Fibroblast of villous mesenchyme (primary cell): ENCODE measurements at places on chromosomes 6 and 20. TPM values are rescaled to one million over a fixed set of nuclear protein-coding genes. Genes with fewer than 3 reads are reported as not detected.

- DNase-seq: no peak
These were observed 154.5 kb downstream of the MOXD1 start for GRCh38 chr6:132246632-132247270.

Gene POM121L2
- not detected in 2 replicates for total RNA-seq

- DNase-seq: peak; percentile 37
These were observed 183.4 kb downstream of the ADGRG6 start for GRCh38 chr6:142485256-142485655.

DNA sequence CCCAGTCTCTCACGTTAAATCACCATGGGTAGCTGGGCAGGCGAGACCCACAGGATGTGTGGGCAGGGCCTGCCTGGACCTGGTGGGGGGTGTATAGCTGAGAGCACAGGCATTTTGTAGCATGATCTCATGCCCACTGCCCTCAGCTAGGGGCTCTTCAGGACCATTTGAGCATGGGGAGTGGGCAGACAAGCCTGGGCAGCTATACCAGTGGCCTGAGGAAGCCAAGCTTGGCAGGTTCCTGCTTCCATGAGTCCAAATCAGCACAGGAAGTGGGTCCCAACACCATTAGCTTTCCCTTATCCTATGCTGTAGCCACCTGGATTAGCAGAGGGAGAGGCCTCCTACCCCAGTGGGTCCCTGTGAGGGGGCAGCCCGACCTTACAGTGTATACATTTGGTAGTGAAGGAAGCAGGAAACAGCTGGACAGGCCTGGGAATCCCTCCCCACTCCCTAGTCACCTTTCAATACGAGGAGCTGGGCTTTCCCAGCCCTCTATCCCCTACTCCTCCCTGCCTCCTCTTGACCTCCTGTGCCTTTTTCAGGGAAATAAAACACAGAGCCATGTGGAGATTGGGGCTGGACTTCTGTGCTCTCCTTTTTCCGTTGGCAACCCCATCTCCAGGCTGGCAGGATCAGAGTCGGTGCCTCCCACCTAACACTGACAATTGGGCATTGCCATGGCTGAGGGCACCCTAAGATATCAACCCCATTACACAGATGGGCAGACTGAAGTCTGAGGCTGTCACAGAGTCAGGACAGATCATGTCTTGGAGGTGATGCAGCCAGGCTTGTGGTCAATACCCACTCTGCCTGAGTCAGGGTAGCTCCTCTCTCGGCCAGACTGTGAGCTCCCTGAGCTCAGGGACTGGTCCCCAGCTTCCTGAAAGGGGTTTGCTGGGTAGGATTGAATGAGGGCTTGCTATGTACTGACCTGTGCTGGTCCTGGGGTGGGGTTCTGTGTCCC is 59.8 kb downstream of the MRPL14 start:
- DNase-seq: peak; percentile 73

DNA sequence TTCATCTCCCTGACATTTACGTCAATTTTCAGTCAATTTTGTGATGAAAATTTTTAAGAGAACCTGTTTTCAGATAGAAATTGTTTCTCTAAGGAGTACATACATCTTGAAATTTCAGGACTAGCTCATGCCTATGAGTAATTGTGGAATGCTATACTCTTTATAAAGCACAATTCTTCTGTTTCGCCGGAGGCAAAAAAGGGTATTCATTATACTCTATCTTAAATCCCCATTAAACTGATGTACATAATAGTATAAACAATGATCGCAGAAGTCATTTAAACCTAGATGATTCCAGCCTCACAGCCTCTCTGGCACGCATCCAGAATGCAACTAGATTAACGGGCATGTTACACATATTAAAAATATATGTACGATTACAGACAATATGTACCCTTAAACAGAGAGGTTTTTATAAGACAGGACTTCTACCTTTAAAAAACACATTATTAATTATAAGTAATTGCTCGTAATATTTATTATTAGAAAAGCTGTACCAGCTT is 62.6 kb downstream of the NRSN1 start:
- no peak for DNase-seq

DNA sequence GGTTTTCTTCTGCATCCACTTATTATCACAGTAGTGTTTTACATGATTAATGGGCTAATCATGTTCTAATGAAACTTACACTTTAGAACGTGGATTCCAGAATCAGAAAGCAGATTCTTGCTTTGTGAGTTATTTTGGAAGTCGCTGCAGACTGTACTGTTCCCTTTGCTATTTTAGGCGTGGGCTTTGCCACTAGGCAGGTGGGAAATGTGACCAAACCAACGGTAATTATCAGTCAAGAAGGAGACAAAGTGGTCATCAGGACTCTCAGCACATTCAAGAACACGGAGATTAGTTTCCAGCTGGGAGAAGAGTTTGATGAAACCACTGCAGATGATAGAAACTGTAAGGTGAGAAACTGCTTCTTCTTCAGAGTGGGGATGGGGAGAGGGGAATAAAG is 598 bp downstream of the FABP7 start:
- no peak for DNase-seq

DNA sequence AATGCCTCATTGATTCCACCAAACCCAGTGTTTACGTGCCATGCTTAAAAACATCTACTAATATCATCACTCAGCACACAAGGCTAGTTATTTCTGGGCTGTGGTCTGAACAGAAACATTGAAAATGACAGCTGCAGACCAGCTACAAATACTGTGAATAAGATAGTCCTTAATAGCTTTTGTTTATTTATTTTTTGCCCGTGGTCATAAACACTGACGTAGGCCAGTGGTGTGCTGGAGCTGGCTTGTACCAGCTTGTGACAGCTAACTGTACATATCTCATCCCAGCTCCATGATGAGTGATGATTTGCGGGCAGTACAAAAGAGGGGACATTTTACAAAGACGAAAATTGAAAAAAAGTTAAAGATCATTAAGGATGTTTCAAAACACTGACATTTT is 1057.0 kb downstream of the EPHA7 start:
- DNase-seq: peak; percentile 45

- peak; percentile 95 for DNase-seq
These were observed 3.4 kb upstream of the SYS1 start for GRCh38 chr20:45359406-45360148.

DNA sequence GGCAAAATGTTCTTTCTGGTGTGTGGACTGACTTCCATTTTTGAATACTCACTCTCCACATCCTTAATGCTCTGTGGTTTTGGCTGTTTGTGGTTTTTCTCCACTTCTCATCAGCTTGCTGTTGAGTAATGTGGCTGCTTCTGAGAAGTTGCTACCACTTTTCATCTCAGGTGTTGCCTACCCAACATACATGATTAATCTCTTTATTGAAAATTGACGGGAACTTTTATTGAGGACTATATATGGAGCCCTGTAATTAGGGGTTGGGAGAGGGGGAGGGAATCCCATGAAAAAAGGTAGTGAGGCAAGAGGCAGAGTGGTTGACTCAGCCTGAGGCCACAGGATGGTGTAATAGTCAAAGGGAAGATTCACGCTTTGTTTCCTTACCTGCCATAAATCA is 17.6 kb downstream of the IL22RA2 start:
- DNase-seq: peak; percentile 18

GRCh38 chr20:10935658-10936402 is 262.0 kb upstream of the JAG1 start:
- DNase-seq: peak; percentile 19

GRCh38 chr20:53631909-53632662 is 38.4 kb upstream of the ZNF217 start:
- DNase-seq: no peak

GRCh38 chr6:2750832-2751231 is at the start of gene MYLK4:
TSS of gene MYLK4 (minus strand) at chr6:2750922. CDS start at chr6:2749294, 1,628 bp downstream.
- no peak for DNase-seq

DNA sequence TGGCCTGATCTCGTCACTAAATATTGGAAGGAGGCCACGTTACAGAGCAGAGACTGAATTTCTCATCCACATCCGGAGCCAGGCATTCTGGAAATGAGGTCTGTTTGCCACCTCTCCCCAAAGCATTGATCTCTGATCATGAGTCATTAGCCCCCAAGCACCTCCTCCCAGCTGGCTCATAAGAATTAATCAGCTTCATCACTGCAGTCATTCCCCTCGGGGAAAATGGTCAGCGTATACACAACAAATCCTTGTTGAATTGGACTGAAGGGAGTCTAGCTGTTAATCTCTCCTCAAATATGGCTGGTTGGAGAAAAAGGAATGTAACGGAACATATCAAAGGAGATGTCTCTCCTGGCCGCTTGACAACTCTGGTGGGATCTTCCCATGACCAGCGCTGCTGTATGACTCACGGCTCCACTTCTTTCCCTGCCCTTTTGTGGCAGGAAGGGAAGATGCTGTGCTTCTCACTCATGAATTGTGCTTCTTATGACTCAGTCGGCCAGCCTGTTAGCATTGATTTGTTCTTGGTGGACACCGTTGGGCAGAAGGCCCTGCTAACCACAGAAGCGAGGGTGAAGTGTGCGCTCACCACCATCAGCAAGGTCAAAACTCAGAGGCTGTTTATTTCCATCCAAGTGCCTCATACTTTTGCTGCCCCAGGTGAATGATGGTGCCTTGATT is 76.7 kb downstream of the RNF182 start:
- peak; percentile 90 for DNase-seq

DNA sequence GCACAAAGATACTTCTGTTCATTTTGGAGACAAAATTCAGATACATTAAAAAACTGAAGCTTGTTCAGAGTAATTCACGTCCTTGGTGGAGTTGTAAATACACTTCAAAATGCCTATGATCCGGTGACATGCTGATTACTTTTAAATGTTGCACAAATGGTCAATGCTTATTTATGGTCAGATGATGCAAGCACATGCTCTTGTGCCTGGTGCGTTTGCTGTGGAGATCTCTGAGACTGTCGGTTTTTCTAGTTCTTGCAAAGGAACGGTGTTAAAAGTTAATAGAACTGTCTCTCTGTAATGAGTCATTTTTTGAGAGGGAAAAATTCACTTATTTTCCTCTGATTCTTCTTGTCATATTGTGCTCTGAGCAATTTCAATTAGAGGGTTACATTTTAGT is 45.2 kb upstream of the EDN3 start:
- no peak for DNase-seq

Gene NKX2-4
- not detected in 2 replicates for total RNA-seq

DNA sequence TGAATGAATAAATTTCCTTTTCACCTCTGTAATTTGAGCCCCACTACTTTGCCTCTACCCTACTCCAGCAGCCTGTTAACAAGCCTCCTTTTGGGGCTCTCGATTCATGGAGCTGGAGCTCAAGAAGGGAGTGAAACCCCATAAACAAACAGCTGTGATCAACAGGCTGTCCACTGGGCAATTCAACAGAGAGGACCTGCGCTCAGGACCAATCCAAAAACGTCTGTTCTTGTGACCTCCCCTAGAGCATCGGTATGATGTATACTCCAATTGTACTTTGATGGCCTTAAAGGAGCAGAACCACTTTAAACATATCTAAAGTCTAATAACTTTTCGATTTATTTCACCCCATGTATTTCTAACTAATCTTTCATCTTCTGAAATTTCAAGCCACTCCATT is 37.4 kb downstream of the HIVEP2 start:
- DNase-seq: no peak

Gene SIRPB2
- total RNA-seq: not detected in 2 replicates

Gene GGTLC1
- not detected in 2 replicates for total RNA-seq

Gene NRSN1
- not detected in 2 replicates for total RNA-seq

- no peak for DNase-seq
These were observed 8.3 kb downstream of the FAM110A start for GRCh38 chr20:841568-842546.

Gene ZNF391
- total RNA-seq: 0.32 and 0.43 TPM in 2 replicates

DNA sequence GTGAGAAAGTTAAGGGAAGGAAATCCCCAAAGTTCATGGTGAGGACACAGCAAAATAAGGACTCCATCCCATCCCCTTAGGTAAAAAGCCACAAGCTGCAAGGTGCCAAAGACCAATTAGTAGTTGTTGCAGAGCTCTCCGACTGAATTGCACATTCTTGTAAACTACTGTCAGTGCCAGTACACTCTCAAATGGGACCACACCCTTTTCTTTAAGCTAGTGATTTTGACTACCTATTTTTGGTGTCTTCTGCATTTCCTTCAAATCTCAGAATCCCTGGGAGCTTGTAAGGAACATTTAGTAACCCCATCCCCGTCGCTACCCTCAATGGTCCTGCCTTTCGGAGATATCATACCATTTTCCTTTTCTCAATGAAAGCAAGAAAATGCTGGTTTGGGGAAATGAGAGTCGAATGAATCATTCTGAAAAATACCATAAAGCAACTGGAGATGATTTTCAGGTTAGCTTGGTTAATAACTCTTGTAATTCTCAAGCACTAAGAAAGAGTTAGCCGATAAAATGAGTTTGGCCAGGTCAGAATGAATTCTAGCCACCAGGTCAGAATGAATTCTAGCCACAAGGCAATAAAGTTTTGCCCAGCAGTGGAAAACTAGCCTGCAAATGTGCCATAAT is 5.2 kb upstream of the HMGN3 start:
- DNase-seq: no peak

DNA sequence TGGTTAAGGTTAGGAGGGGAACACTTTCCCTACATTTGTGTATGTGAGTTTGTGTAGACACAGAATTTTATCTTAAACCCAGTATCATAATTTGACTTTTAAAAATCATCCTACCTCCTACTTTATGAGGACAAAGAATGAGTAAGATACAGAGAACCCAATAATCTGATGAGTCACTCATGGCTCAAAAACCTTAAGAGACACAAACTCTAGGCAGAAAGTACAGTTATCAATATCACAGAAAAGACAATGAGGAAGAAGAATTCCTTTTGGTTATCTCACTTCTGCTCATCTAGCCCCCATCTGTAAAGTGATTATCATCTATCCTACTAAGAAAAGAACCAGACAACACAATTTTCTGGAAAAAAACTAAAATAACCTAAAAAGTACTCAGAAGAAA is 87.7 kb downstream of the EPB41L2 start:
- DNase-seq: no peak

Gene PMEPA1
- 0.86 and 2.9 TPM in 2 replicates for total RNA-seq

GRCh38 chr20:9442858-9443257 is 71.5 kb upstream of the LAMP5 start:
- no peak for DNase-seq

Gene AKAP12
- 99.5 and 123 TPM in 2 replicates for total RNA-seq

- DNase-seq: no peak
These were observed 46.7 kb upstream of the FNDC1 start for GRCh38 chr6:159122453-159122852.

- no peak for DNase-seq
These were observed 40.4 kb downstream of the MAPK14 start for GRCh38 chr6:36068012-36068392.

GRCh38 chr6:10297832-10298231 is 117.0 kb downstream of the TFAP2A start:
- no peak for DNase-seq

- no peak for DNase-seq
These were observed 7.2 kb upstream of the MMP9 start for GRCh38 chr20:46001498-46001897.

GRCh38 chr6:135229996-135230395 is 48.9 kb downstream of the MYB start:
- DNase-seq: no peak

Gene ECT2L
- total RNA-seq: not detected in 2 replicates

Gene BHLHE23
- not detected in 2 replicates for total RNA-seq

DNA sequence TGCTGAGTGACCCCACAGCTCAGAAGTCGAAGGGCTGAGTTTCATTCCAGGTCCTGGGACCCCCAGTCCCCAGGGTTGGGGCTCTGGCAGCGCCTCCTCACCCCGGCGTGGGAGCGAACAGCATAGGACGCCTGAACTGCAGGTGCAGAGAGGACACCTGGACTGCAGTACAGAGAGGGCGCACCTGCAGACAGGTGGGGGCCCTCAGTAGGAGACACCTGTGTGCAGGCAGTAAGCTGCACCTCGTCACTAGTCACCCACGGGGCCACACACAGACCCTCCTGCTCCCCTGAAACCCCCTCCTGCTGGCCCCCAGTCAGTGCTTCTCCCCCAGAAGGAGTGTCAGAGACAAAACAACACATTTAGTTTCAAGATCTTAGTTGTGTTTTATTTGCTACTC is 8.6 kb upstream of the NKAIN4 start:
- no peak for DNase-seq
